ENCODE measurements at places on chromosomes 6 and 20.

- DNase-seq: no peak
Observed at GRCh38 chr20:12243327-12243726, 325.6 kb downstream of the BTBD3 start.

DNA sequence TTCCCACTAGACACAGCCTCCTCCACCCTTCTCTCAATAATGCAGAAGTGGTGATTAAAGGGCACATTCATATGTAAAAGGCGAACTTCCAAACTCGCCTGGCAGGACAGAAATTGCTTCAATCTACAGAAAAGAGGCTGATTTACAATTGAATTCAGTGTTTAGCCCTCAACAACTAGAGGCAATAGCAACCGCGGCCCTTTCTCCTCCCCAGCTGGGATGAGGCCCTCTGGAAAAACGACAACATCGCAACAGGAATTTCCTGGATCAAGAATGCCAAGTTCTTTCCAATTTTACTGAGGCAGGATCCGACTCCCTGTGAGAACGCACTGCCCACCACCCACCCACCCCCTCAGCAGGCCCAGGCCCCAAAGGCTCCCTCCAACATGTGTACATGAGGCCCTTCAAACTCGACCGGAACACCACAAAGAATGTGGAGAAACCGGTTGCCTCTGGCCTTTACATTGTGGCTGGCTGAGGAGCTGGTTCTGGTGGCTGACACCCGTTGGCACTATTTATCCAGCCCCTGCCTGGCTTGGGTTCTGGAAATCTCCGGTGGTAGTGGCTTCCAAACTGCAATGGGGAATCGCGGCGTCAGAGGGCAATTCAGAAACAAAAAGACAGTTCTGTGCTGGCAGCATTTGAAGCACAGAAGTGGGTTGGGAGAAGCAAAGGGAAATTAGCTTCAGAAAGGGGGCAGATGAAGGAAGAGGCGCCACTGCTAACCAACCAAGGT, 36.8 kb downstream of the ZMYND8 start:
- no peak for DNase-seq

DNA sequence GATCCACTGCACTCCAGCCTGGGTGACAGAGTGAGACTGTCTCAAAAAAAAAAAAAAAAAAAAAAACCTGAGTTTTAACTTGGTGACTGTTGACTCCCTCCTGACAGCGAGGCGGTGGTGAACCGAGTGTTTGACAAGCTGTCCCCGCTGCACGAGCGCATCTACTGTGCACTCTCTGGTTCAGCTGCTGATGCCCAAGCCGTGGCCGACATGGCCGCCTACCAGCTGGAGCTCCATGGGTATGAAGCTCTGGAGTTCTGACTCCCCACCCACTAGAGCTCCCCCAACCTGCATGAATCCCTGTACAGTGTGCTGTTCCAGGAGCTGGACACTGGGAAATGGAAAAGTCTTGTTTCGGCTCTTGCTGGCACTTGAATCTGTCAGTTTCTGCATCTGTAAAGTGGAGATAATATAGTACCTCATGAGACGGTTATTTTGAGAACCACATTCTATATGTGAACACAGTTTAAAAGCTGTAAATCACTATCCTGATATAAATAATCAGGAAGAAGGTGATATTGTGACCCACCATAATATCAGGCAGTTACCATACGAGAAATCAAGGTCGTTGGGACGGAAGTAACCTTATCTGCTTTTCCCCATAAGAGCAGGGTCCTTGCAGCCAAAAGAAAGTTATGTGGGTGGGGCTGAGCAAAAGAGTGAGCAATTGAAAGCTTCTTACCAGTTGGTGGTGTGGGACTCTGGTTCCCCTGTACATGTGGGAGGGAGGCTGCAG, 3.3 kb downstream of the PSMB9 start:
- no peak for DNase-seq

DNA sequence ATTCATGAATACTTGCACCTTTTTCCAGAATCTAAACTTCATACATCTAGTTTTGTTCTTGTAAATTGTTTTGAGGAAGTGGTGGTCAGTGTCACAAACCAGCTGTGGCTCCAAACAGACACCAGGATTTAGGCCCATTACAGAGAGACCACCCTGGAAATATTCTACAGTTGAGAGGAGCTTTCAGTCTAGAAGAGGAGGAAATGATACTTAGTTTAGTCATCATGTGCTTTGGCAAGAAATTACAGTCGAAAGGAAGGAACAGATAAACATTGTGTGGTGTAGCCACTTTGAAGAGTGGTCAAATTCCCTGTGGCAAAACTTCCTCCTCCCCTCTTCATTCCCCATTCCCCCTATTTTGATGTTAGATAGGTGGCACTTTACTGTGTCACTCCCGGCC, 15.7 kb downstream of the DCBLD1 start:
- no peak for DNase-seq

- no peak for DNase-seq
Observed at GRCh38 chr6:122268394-122268793, 131.1 kb upstream of the HSF2 start.

DNA sequence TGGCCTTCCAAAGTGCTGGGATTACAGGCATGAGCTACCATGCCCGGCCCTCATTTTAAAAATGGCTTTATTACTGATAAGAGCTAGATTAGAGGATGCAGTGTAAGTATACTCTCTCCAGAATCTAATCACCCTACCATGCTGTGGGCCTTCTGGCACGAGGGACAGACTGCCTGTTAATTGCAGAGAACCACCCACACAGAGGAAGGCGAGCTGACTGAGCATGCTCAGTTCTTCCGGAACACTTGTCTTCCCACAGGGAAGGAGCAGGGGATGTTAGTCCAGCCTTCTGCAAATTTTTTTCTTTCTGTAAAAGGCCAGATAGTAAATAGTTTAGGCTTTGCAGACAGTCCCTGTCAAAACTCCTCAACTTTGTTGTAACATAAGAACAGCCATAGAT, 48.9 kb downstream of the ALDH5A1 start:
- no peak for DNase-seq

Measured in stimulated activated CD8-positive, alpha-beta memory T cell treated with anti-CD3 and anti-CD28 coated beads, Interleukin-4, amount 100 ng/mL, for 24 hours (primary cell).